ENCODE measurements at places on chromosomes 11 and 22.
A peak's percentile ranks its signal among the peaks of the same experiment; 100 is the strongest.

GRCh38 chr22:38240734-38241252 is 32.0 kb downstream of the TMEM184B start:
- DNase-seq: no peak

DNA sequence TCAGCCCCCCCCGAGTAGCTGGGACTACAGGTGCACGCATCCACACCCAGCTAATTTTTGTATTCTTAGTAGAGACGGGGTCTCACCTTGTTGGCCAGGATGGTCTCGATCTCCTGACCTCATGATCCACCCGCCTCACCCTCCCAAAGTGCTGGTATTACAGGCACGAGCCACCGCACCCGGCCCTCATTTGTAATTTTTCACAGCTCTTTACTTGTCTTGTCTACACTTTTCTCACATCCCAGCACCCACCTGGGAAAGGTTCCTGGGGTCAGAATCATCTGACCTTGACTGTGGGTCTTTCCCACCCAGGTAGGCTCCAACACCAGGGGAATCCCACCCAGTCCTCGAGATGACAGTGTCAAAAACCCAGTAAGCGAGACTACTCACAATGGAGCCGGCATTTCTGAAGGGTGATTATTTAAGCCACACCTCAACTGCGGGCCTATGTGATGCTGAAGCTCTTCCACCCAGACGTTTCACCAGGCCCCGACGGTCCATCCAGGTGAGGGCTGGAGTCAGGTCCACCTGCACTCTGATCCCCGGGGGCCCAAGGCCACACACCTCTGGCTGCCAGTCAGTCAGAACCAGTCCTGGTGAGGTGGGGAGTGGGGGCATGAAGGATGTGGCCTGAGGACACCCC is 23.4 kb downstream of the CELSR1 start:
- DNase-seq: no peak

DNA sequence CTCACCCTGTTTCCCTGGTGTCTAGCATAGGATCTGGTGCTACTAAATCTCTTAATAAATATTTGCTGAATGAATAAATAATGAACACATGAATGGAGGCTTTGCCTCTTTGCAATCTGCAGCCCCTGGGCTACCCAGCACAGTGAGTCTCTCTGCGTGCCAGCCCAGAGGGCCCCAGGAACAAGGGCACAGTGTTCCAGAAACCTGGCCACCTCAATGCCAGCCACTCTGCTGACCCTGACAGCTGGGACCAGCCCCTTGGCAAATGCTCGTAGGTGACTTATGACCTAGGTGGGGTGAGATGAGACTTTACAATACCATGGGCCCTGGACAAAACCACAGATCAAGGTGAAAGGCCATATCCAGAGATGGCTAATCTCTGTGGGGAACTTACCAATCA is 31.6 kb downstream of the UQCR10 start:
- no peak for DNase-seq

GRCh38 chr22:47839595-47840227 is 1077.3 kb downstream of the TBC1D22A start:
- DNase-seq: no peak

DNA sequence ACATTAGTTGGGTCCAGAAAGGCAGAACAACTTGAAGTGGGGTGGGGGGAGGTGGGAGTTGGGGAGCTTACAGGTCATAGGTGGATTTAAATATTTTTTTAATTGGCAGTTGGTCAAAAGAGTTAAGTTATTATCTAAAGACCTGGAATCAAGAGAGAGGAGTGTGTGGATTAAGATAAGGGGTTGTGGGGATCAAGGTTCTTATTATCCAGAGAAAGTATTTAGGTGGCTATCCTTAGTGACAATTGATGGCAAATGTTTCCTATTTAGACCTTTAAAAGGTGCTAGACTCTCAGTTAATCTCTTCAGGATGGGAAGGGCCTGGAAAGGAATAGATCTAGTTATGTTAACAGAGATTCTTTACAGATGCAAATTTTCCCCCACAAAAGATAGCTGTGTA is 120.7 kb upstream of the OR9Q1 start:
- DNase-seq: no peak

DNA sequence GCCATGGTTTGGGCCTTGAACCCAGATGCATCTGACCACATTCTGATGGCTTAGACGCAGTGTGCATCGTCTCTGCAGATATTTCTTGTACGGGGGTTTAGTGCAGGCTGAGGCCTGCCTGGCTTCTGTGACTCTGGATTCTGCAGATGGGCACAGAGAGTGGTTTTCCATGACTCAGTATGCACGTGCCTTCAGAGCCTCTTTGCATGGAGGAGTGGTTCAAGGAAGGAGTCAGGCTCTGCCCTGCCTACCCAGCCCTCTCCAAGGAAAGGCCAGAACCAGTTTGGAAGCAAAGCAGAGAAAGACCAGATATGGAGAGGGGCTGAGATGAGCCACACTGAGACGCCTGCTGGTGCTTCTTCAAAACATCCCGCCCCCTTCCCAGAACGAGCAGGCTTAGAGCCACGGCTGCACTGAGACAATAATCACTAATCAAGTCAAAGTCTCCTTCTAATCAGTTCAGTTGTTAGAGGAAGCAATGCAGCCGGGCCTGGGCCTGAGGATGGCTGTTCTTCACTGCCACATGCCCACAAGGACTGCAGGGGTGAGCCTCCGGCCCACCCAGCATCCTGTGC is 308.9 kb downstream of the NXPE2 start:
- DNase-seq: no peak

DNA sequence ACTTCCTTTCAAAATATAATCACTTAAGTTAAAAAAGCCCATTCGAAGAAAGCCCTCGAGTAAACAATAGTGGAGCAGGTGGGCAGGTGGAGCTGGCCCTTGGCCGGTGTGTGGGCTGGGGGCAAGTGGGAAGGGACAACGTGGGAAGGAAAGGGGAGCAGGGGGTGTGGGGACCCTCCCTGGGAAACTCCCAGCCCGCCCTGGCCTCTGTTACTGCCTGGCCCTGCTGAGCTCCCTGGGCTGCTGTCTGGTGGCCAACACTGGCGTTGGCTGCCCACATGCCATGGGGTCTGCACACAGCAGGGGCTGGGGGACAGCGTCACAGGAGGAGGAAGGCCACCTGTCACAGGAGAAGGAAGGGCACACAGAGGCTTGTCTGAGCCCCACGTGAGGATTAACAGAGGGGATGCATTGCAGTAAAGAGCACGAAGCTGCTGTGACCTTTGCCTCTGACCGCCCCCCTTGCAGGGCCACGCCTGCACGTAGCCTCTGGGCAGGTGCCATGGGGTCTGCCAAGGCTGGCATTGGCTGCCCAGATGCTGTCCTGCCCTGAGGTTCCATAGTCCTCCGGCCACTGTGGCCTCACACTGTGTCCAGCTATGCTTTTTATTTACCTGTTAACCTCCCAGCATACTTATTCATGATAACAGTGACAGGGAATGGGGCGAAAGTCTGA is 36.2 kb upstream of the CCDC188 start:
- DNase-seq: no peak

- no peak for DNase-seq
Observed at GRCh38 chr11:19693146-19693545, 19.5 kb upstream of the NAV2 start.

DNA sequence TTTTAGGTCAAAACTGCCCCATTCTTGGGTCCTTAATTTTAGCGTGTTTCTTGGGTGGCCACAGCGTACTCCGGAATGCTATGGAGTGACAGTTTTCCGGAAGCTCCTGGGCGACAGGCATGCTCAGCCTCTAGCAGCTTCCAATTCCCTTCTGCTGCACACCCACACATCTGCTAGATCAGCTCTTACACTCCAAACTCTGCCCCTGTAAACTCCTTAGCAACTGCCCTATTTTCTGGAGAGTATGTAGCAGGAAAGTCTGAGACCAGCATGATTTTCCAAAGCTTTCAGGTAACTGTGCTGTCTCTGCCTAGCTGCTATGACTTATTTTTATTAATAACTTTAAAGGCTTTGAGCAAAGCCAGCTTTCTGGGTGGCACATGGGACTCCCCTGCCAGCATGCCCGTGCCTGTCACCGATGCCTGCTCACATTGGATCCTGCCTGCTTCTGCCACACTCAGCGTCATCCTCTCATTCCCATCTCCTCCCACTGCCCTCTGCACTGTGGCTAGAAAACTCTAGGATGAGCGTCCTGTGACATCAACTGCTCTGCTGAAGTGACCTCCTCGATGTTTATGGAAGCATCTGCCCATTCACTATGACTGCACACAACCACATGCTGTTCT is 17.3 kb downstream of the TOLLIP start:
- no peak for DNase-seq

DNA sequence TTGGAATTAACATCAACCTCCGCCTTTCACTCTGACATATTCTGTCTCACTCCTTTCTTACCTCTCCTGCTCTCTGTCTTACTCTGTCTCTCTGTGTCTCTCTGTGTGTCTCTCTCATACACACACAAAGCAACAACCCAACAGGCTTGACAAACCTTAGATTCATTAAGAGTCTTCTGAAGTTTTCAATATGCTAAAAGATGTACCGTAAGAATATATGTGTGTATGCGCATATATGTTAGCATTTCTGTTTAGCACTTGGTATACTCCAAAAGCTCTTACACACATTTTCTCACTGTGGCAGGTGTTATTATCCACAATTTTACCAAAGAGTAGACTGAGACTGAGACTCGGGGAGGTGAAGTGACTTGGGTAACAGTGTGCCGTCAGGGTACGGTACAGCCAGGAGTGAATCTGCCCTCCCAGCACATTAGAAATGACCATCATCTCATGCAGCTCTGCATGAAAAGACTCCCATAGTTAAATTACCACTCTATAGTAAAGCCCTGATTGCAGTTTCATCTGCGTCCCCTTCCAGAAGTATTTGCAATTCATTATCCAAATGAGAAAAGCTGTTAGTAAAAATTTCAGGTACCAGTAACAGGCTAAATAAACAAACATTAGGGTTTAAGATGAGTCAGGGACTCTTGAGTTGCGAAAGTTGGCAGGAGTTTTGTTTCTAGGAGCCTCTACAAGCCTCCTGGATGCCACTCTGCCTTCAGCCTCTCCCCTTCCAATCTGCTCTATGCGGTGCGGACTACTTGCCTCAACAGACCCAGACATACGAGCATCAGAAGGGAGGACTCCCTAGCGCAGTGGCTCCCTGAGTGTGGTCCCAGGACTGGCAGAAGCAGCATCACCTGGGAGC is 195.2 kb upstream of the TMEM45B start:
- peak; percentile 32 for DNase-seq

GRCh38 chr22:17266251-17266971 is 47.2 kb upstream of the ADA2 start:
- peak; percentile 82 for DNase-seq

GRCh38 chr11:44300844-44301563 is 8.9 kb downstream of the ALX4 start:
- no peak for DNase-seq

GRCh38 chr11:3859373-3859881 is 4.0 kb downstream of the STIM1 start:
- DNase-seq: no peak

GRCh38 chr22:39117585-39118191 is 20.6 kb downstream of the APOBEC3H start:
- peak; percentile 11 for DNase-seq

GRCh38 chr11:118924591-118925585 is 838 bp downstream of the BCL9L start:
- DNase-seq: peak; percentile 25

DNA sequence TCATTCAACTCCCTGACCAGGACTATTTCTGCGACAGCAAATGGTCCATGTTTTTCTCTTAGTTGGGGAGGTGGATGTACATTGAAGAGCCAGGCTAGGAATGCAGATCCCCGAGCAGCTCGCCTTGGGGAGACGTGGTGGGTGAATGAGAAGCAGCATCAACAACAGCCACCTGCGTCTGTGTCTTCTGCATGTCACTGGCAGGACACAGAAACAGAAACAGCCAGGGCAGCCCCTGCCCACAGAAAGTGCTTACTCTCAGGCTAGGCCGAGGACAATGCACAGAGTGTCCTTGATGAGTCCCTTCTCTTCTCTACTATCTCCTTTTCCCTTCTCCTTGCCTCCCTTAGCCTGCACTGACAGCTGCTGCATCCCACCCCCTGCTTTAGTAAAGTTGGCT is 541.9 kb upstream of the CADM1 start:
- no peak for DNase-seq

- no peak for DNase-seq
Observed at GRCh38 chr11:36077886-36078685, 134.2 kb downstream of the LDLRAD3 start.

- DNase-seq: no peak
Observed at GRCh38 chr11:47175746-47176327, 842 bp downstream of the ARFGAP2 start.

GRCh38 chr11:66072081-66072480 is 2.0 kb downstream of the PACS1 start:
- no peak for DNase-seq

DNA sequence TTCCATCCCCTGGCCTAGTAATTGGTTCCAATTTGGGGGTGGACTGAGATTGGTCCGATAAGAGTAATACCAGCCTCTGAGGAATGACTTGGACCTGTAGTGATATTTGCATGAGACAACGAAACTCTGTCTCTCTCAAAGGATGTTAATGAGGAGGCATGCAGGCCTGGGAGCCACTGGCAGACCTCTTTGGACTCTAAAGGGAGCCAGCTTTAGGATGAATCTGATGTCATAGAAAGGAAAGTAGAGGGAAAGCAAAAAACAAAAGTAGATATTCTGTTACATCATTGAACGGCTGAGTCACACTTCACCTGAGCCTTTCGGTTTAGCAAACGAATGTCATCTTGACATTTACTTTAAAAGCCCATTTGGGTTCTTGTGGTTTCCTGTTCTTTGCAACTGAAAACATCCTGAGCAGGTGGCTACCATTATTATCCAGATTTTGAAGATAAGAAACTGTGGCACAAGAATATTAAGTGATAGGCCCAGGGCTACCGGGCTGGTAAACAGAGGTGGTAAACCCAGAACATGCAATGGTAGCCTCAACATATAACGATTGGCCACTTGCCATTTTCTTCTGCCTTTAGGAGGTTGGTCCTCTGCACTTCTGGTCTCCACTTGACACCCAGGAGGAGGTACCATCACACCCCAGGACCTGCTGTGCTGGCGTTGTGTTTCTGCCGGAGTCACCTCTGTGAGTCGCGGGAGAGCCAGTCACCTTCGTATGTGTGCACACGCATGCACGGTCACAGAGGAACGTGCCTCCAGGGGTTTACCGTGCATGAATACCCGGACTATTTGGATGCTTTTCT is 42.7 kb downstream of the RTL6 start:
- no peak for DNase-seq
